ENCODE measurements at places on chromosomes 6 and 20. TPM values are rescaled to one million over a fixed set of nuclear protein-coding genes. Genes with fewer than 3 reads are reported as not detected.

MCHR2 gene
- not detected for total RNA-seq

CRISP2 gene
- not detected for total RNA-seq

B4GALT5 gene
- total RNA-seq: 59.7 TPM

NOTCH4 gene
- total RNA-seq: 0.95 TPM

IL17F gene
- total RNA-seq: not detected

CALHM6 gene
- not detected for total RNA-seq

DEFB124 gene
- total RNA-seq: 0.42 TPM

PTGIS gene
- 0.02 TPM for total RNA-seq

CGA gene
- total RNA-seq: 0.58 TPM

ERVFRD-1 gene
- total RNA-seq: not detected

PLAGL1 gene
- 6.7 TPM for total RNA-seq

COL21A1 gene
- 0.84 TPM for total RNA-seq

FUCA2 gene
- total RNA-seq: 55.5 TPM

MYLK2 gene
- 0.49 TPM for total RNA-seq

RUNX2 gene
- 1.4 TPM for total RNA-seq

OPRL1 gene
- total RNA-seq: 1.5 TPM

KCNQ2 gene
- 0.37 TPM for total RNA-seq

ABT1 gene
- 13.7 TPM for total RNA-seq

FKBP1C gene
- total RNA-seq: 2.1 TPM

CLPSL1 gene
- total RNA-seq: not detected

NR2E1 gene
- total RNA-seq: 0.05 TPM

ADGRF5 gene
- total RNA-seq: not detected

SNAP25 gene
- 18.4 TPM for total RNA-seq

GJA10 gene
- not detected for total RNA-seq

ARMH2 gene
- not detected for total RNA-seq

FRK gene
- total RNA-seq: 1.0 TPM

NUP153 gene
- total RNA-seq: 28.4 TPM

F13A1 gene
- not detected for total RNA-seq

PLCG1 gene
- total RNA-seq: 41.0 TPM

RIPOR3 gene
- 0.02 TPM for total RNA-seq

HLA-F gene
- total RNA-seq: 5.1 TPM

CCN2 gene
- total RNA-seq: 157 TPM

DYNLT2 gene
- 0.49 TPM for total RNA-seq

All from A549 treated with AZD2906 at 1 μM for 4 hours (cell line).